ENCODE measurements at places on chromosomes 3 and 15. TPM values are rescaled to one million over a fixed set of nuclear protein-coding genes. Genes with fewer than 3 reads are reported as not detected.

TRPC1 gene
- 26.1 TPM for total RNA-seq

EFCAB12 gene
- total RNA-seq: not detected

SEMA3G gene
- not detected for total RNA-seq

QRICH1 gene
- total RNA-seq: 33.8 TPM

SOX2 gene
- not detected for total RNA-seq

POLQ gene
- total RNA-seq: 10.1 TPM

GNAT1 gene
- total RNA-seq: not detected

GP9 gene
- total RNA-seq: not detected

CCR8 gene
- total RNA-seq: not detected

SPINK8 gene
- total RNA-seq: not detected

ULK4 gene
- 46.8 TPM for total RNA-seq

GPR149 gene
- not detected for total RNA-seq

DHX36 gene
- total RNA-seq: 163 TPM

FSD2 gene
- total RNA-seq: not detected

TMEM108 gene
- total RNA-seq: not detected

CEP70 gene
- 14.6 TPM for total RNA-seq

ARIH1 gene
- total RNA-seq: 69.2 TPM

IQCF5 gene
- not detected for total RNA-seq

MYL3 gene
- not detected for total RNA-seq

CASR gene
- total RNA-seq: not detected

SYNM gene
- 3.4 TPM for total RNA-seq

ITPKA gene
- 1.8 TPM for total RNA-seq

IGF1R gene
- total RNA-seq: 13.2 TPM

ZBED2 gene
- total RNA-seq: 0.09 TPM

ZNF710 gene
- total RNA-seq: 3.0 TPM

SEMA6D gene
- total RNA-seq: 17.7 TPM

CHRNA5 gene
- 1.6 TPM for total RNA-seq

RFTN1 gene
- total RNA-seq: 47.7 TPM

SLC2A2 gene
- not detected for total RNA-seq

HCN4 gene
- not detected for total RNA-seq

FMN1 gene
- total RNA-seq: 9.2 TPM

SPATA12 gene
- not detected for total RNA-seq

EFCC1 gene
- not detected for total RNA-seq

POU1F1 gene
- total RNA-seq: not detected

CHRFAM7A gene
- total RNA-seq: 0.72 TPM

FEZF2 gene
- not detected for total RNA-seq

C3orf52 gene
- 10.7 TPM for total RNA-seq

CELF6 gene
- total RNA-seq: 1.6 TPM

SPESP1 gene
- total RNA-seq: 0.98 TPM

EIF4A2 gene
- 383 TPM for total RNA-seq

ITGA11 gene
- total RNA-seq: 81.1 TPM

TRNT1 gene
- total RNA-seq: 17.8 TPM

RARB gene
- total RNA-seq: 3.1 TPM

HHATL gene
- not detected for total RNA-seq

PLCB2 gene
- total RNA-seq: not detected

PPP1R14D gene
- not detected for total RNA-seq

Data from fibroblast of the aortic adventitia (primary cell).